ENCODE measurements at places on chromosomes 1 and 21. TPM values are rescaled to one million over a fixed set of nuclear protein-coding genes. Genes with fewer than 3 reads are reported as not detected.

Gene EPHA8
- total RNA-seq = 0.30 TPM

Gene HPDL
- total RNA-seq = not detected

Gene RASAL2
- total RNA-seq = 11.7 TPM

Gene HIVEP3
- total RNA-seq = 7.1 TPM

Gene LHX8
- total RNA-seq = not detected

DNA sequence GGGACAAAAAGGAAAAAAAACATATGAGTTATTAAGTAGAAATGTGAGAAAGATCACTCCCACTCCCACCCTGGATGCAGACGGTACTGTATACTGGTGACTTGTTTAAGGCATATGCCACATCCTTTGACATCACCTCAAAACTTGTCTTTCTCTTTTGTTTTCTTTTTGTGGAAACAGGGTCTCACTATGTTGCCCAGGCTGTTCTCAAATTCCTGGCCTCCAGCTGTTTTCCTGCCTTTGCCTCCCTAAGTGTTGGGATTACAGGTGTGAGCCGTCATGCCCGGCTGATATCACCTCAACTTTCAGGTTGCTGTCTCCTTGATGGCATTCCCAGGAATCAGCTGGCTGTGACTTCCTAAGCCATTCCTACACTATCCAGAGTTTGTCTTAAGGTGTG, 18.4 kb upstream of the KHDRBS1 start:
- DNase-seq = no peak

GRCh38 chr1:202411422-202411821, 62.9 kb downstream of the PPP1R12B start:
- no peak for DNase-seq

DNA sequence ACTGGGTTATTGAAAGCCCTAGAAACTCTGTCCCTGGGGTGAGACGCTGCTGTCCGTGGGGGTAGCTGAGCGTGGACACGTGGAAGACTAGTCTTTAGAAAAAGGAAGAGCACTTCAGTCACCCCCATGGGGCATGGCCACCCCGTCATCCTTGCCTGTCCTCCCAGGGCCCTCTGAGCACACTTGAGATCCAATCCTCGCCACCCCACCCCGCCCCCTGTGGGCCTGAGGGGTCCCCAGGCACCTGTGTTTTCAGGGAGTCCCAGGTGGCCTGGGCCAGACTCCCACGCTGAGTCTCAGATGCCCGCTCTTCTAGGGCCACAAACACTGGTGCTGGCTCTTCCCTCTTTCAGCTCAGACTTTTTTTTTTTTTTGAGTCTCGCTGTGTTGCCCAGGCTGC, 2.5 kb downstream of the PRKCZ start:
- DNase-seq = no peak

DNA sequence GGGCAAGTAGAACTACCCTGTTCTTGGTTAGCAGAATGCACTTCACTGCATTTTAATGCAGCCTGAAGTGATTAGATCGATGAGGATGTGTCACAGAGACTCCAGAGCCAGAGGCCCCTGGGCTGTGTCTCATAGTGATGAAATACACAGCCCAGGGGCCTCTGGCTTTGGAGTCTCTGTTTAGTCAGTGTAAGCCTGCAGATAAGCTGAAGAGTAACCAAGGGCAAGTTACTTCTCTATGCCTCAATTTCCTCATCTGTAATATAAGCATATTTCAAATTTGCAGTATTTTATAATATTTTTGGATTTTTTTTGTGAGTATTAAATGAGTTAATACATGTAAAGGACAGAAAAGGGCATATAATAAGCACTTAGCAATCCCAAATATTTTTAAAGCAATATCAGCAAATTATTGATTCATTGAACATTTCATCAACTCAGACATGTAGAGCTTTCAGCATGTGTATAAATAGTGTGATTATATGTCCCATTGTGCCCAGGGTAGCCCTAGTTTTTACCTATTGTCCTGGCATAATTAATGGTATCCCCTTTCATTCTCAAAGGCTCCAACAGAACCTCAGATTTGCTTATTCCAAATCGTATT, 23.6 kb upstream of the APOBEC4 start:
- no peak for DNase-seq

DNA sequence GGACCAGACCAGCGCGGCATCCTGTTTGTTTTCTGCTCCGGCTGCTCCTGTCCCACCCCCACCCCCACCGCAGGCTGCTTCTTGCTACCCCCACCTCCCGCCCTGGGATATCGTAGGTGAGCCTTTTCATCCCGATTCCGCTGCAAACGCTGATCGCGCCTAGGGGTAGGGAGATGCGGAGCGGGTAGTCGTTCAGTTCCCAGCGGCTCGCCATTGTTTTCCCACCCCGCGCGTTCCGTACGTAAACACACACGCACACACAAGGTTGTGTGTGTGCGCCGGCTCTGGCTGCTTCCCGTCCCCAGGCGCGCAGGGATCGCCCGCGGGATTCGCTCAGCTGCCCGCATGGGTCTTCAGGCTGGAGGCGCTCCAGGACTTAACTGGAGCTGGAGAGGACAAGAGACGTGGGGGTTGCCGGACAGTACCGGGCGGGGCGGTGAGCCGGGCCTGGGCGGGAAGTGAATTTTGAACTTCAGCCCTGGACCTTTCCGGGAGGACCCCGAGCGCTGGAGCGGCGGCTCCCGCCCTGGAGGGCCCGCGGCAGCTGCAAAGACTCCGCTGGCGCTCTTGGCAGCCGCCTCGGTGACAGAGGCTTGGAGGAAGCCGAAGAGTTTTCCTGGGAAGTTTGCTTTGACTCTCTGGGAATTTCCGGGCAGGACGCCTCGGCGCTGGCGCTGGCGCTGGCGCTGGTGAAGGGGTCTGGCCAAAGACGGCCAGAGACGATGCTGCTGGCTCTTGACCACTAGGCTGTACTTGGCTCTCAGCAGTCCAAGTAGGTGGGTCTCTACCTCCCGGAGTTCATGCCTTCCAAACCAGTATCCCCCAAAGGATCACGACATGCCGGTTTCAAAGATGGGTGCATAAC, 1.6 kb downstream of the SOX13 start:
- DNase-seq = no peak

DNA sequence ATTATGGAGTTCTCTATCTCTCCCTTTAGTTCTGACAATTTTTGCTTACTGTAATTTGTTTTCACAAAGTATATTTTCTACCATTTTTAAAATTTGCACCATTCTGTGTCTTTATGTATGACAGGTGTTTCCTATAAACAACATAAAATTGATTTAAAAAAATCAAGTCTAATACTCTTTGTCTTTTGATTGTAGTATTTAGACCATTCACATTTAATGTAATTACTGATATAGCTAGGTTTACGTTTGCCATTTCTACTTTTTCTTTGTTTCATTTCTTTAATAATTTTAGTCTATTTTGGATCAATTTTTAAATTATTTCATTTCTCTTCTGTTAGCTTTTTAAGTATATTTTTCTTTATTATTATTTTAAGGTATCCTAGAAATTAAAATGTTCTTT, 44.4 kb upstream of the LCE5A start:
- no peak for DNase-seq

GRCh38 chr1:163970151-163970550, 588.8 kb upstream of the PBX1 start:
- no peak for DNase-seq

- DNase-seq = no peak
Measured at GRCh38 chr21:41831866-41832595, 47.1 kb downstream of the PRDM15 start.

DNA sequence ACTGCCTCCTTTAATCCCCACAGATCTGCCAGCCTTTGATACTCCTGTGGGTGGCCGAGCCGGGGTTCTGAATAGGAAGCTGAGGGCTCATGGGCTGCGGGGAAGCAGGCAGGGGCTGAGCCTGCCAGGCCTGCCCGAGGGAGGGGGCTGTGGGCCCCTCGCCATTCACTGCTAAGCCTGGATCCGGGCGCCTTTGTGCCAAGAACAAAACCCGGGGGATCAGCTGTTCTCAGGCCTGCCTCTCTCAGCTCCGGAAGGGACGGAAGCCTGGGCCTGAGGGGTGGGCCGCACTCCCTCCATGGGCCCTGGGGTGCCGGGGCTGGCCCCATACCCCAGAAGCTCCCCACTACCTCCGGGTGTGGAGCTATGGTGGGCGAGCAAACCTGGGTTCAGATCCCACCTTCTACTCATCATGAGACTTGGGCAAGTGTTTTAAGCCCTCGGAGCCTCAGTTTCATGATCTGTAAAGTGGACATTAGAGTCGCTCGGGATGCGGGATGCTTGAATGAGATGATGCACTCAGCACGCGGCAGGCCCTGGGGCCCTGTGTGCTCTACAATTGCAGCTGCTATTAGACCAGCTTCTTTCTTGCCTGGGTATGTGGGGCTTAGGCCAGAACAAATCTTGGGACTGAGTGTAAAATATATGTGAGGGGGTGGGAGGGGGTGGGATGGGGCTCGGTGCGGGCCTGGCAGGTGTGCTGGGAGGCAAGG, 19.2 kb upstream of the EPHA2 start:
- DNase-seq = no peak

DNA sequence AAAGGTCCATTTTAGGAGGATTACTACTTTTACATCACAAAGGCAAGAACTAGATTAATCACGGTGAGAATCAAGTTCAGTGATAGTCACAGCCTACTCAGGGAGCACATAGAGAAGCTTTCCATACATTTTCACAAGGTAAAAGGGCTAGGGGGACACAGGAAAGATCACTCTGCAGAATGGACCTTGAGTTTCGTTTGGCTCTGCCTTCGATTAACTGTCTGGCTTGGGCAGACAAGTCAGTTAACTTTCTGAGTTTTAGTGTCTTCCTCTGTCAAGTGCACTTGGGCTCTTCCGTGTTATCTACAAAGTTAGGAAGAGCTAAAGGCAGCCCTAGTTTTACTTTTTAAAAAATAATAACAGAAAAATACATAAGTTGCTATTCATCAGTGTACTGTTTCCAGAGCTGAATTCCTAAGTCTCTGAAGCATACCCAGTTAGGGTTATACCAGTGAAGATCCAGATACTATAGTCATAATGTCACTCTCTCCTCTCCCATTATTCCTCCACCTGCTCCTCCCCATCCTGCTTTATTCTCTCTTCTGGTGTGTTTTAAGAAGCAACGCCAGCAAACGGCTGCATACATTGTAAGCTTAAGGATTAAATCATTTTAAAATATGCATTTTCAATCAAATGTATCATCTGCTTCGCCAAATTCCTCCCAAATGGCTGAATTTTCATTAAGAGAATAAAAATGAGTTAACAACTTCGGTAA, 1.7 kb downstream of the CEP170 start:
- no peak for DNase-seq

- DNase-seq = no peak
Measured at GRCh38 chr1:82837766-82838465, 1037.2 kb downstream of the ADGRL2 start.

GRCh38 chr1:117695796-117696490, 90.1 kb downstream of the TENT5C start:
- no peak for DNase-seq

- DNase-seq = no peak
Measured at GRCh38 chr1:203626910-203627246, 246 bp downstream of the ATP2B4 start.

DNA sequence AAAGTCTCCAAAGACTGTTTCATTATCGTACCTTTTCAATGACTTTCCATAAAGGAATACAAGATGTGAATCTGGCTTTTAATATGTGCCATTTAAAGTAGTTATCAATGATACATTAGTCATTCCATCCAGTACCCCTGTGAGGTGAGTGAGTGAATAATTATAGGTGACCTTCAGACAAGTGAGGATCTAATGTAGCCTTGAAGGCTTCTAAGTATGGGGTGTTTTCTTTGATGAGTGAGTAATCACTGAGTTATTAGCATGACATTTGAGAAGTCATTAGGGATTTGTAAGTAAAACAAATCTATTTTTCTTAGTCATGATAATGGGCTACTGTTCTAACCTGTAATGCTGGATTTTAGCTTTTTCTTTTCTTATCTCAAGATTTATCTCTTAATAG, 831.4 kb downstream of the ADGRL2 start:
- peak; percentile 16 for DNase-seq

DNA sequence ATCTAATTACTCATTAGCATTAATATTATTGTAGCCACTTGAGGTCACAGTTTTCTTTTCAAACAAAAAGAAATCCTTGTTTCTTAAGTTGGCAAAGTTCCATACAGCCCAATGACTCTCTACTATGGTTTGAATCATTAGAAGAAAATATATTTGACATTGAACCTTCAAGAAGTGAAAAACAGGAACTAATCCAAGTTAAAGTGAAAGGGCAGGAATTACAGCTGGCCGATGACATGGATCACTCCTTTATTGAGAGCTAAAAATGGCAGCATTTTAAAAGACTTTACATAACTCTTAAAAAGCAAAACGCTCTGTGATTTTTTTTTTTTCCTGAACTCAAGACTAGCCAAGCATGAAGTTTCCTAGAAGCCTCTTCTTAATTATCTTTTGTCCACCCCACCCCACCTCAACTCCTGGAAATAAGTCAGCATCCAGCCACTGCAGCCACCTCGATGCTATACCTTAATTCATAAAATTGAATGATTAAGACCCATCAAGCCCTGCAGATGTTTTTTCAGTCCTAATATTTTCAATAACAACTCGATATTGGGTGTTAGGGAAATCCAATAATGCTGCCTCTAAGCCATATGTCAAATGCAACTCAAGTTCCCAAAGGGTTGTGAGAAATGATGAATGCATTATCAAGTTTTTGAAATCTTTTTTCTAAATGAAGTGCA, 323.1 kb downstream of the HHIPL2 start:
- no peak for DNase-seq

GRCh38 chr1:96710708-96711477, 10.7 kb upstream of the PTBP2 start:
- DNase-seq = no peak

- DNase-seq = no peak
Measured at GRCh38 chr1:115228191-115228590, 109.9 kb downstream of the NGF start.
